Stimulated activated CD4-positive, alpha-beta T cell treated with anti-CD3 and anti-CD28 coated beads, Interleukin-2, amount 100 ng/mL, for 48 hours (primary cell): ENCODE measurements at places on chromosomes 11 and 22.

DNA sequence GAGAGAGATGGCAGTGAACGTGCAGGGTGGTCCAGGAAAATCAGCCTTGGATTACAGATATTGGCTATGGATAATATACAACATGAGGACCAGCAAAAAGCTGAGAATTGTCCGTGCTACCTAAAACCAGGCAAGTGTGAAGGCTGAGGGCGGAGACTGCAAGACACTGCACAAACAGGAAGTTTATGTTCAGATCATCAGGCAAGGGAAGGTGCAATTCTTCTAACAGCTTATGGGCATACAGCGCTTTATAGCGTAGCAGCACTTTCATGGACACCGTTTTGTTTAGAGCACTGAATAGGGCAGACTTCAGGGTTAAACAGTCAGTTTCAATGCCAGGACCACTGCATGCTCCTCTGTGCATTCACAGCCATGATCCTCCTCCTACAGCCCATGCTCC, 93.1 kb upstream of the TMEM45B start:
- no peak for DNase-seq

- no peak for DNase-seq
Measured at GRCh38 chr11:95245581-95245980, 14.6 kb upstream of the SESN3 start.

- no peak for DNase-seq
Measured at GRCh38 chr11:13635804-13636203, 32.7 kb upstream of the FAR1 start.

DNA sequence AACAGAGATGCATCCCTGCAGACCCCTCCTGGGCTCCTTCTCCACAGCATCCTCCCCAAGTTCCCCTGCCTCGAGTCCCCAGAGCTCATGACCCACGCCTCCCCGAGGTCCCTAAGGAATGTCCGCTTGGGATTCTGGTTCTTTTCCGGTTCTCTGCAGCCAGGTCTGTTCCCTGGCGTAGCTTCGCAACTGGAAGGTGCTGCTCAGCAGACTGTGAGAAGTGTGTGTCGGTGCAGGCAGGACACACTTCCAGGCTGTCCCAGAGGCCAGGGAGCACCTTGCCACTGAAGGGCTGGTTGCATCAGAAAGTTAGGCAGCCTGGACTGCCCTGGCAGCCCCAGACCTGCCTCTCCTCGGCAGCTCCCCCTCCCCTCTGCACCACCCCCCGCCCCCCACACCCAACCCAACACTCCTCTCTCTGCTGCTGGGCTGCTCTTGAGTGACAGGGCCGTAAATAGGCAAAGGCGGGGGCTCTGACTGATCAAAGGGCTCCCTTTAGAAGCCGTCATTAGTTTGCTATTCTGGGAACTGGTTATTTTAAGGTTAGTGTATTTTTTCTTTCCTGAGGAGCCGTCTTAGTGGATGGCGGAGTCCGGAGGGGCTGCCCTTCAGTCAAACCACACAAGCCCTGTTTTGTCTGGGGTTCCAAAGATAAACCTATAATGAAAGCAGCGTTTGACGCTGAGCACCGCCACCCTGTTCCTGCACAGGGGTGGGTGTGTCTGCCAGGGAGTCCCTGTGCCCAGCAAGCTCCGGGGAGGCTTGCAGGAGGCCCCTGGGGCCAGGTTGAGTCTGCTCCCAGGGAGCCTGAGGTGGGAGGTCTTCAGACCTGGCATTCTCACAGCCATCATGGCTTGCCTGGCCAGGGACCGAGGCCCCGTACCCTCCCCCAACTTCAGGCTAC, 88.6 kb upstream of the KCNQ1OT1 start:
- no peak for DNase-seq

DNA sequence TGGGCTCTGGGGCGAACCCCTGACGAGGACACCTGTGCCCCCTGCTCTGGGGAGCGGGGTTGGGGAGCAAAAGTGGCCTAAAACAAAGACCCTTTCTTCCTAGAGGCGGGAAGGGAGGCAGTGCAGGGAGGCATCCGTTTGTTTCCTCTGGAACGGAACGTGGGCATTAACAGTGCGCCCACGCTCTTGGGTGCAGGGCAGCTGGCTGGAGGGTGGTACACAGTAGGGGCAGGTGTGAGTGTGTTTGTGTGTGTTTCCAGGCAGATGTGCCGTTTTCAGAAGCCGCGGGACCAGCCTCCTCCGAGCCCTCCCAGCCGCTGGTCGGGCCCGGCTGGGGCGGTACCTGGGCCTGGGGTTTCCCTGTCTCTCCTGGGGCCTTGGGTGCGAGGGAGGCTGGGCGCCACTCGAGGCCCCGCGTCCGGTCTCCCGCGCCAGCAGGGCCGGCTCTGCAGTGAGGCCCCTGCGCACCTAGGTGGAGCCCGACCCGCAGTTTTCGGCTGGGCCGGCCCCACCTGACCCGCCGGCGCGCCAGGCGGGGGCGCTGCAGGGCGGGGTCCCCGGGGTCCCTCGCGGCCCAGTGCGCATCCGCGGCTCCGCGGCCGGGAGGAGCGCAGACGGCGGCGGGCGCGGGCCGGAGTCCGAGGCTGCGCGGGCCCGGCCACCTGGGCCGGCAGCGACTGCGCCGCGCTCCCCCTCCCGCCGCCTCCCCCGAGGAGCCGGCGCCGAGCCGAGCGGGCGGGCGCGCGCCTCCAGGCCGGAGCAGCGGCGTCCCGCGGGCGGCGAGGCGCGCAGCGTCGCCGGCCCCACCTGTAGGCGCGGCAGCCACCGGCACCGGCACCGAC, 1252.7 kb downstream of the BRD1 start:
- peak; percentile 37 for DNase-seq

DNA sequence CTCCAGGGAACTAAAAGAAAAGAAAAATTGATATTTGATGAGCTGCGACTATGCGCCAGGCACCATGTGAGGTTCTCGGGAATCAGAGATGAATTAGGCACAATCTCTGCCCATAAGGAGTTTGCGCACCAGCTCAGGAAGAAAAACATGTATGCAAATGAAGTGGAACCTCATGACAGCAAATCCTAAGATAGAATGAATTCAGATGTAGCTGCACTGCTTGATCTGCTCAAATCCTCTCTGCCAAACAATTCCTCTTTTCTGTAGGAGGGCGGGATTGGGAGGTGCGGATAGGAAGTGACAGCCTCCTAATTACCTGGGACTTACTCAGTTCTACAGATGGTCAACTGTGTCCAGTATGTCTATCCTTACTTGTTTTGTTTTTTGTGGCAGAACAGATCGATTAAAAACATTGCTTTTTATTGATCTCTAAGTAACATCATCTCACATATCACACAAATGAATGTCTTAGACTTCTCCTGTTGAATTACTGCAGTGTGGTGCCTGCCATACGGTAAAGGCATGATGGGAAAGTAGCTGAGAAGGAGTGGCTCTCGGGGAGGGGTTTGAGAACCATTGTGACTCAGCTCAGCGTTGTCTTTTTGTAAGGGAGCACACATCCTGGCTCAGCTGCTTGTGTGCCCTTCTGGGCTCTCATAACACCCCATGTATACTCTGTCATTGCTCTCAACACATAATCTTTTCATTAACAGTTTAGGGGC, 13.9 kb downstream of the CRTAM start:
- no peak for DNase-seq
